Stimulated activated CD4-positive, alpha-beta T cell treated with anti-CD3 and anti-CD28 coated beads, Interleukin-12 subunit alpha, Interleukin-12 subunit beta, amount 100 ng/mL, for 4 hours (primary cell): ENCODE measurements at places on chromosomes 7 and 10.

- DNase-seq: no peak
These were observed at the start of gene CFTR for GRCh38 chr7:117479225-117480054. Gene CFTR (plus strand): TSS chr7:117480025. CDS start chr7:117480095, 70 bp downstream.

GRCh38 chr10:106500925-106501525 lies 663.5 kb downstream of the SORCS1 start:
- DNase-seq: no peak

- no peak for DNase-seq
These were observed 180.5 kb downstream of the HIBADH start for GRCh38 chr7:27482219-27482618.

GRCh38 chr10:80413271-80413996 lies 5.1 kb downstream of the PRXL2A start:
- no peak for DNase-seq

DNA sequence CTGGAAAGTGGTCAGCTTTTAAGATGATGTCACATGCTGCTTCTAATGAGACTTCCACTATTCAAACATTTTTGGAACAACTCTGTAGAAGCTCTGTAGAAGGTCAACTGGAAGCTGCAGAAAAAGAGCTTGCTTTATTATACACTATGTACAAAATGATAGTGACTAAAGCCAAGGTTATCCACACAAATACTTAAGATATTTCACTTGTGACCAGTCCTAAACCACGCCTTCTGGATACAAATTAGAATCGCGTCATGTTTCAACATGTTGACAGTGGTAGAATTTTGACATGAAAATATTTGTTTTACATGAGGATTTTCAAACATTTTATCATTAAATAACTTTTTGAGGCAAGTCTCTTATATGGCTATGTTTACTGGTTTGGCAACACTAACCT lies 499.6 kb upstream of the PHF14 start:
- DNase-seq: no peak

DNA sequence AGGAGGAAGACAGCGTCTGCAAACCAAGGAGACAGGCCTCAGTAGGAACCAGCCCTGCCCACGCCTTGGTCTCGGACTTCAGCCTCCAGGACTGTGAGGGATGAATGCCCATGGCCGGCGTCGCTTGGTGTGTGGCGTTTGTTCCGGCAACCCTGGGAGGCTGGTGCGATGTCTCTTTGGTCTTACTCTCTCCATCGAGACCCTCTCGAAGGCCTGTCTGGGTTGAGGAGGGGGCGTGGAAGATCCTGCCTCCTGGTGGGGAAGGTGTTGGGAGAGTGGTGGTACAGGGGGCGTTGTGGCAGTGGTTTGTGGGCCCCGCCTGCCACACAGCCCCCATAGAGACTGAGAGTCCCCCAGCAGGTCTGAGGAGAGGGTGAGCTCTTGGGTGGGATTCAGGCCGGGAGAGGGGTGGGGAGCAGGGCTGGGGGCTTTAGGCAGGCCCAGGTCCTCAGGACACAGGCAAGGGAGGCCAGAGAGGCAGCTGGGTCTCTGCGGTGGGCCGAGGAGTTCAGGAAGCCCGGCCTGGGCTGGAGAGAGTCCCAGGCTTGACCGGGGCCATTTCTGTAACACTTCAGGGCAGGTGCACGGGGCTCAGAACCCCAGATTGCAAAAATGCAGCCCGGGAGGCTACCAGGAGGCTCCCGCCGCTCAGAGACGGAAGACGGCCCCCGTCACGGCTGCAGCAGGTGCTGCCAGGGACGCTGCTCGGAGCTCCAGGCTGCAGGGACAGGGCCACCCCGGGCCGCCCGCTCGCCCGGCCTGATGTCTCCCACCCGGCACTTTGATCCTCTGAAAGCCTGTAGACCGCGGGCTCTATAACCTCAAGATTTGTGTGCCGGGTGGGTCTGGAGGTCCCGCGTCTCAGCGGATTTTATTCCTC lies 33.8 kb upstream of the PSMG3 start:
- DNase-seq: no peak

DNA sequence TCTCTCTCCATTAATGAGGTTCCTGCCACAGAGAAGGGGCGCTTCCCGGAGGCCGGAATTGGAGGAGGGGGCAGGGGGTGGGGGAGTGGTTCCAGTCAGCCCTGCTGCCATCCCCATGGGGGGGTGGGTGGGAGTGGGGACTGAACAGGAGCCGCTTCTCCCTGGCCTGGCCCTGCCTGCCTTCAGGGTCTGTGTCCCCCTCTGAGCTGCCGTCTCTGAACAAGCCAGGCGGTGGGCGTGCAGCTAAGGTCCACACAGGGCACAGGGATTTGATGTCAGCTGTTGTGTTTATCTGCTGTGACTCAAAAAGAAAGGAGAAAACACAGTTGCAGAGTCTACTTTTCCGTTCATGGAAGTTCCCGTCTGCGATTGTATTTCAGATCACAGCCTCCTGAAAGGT lies 141.5 kb upstream of the PCBD1 start:
- no peak for DNase-seq

DNA sequence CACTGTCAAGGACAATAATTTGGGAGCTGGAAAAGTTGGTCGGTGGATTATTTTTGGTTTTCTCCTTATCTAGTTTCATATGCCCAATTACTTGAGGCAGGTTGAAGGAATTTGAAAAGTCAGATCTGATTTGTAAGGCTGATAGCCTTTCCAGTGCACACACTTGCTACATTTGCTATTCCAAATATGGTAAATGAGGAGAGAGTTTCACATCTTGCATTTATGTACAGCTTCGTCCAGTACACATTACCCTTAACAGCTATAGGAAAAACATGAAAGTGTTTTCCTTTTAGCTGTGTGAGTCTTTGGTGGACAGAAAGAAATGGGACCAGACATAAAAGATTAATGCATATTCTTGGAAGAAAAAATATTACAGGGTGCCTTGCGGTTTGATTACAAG lies 201.8 kb downstream of the CELF2 start:
- DNase-seq: no peak

DNA sequence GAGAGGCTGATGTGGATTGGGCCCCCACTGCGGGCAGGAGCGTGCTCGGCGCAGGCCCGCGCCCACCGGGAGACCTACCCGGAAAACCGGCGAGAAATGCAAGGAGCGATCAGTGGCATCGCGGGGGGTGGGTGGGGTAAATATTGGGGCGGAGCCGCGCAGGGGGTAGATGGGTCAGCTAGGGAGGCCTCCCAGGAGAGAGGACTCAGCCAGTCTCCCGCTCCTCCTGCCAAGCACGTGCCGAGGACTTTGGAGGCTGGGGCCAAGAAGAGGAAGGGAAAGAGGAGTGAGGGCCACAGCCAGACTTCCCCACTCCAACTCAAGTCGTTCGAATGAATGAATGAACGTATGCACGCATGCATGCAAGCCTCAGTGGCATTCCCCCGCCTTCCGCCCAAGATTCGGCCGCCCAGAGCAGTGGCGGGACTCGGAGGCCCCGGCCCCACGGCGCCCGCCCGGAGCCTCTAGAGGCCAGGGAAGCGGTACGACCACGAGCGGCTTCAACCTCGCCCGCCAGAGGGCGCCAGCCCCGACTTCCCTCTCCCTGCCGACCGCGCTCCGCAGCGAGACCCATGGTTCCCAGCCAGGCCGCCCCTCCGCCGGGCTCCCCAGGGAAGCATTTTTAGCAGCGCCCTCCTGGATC lies 3.6 kb downstream of the NPM3 start:
- peak; percentile 88 for DNase-seq

DNA sequence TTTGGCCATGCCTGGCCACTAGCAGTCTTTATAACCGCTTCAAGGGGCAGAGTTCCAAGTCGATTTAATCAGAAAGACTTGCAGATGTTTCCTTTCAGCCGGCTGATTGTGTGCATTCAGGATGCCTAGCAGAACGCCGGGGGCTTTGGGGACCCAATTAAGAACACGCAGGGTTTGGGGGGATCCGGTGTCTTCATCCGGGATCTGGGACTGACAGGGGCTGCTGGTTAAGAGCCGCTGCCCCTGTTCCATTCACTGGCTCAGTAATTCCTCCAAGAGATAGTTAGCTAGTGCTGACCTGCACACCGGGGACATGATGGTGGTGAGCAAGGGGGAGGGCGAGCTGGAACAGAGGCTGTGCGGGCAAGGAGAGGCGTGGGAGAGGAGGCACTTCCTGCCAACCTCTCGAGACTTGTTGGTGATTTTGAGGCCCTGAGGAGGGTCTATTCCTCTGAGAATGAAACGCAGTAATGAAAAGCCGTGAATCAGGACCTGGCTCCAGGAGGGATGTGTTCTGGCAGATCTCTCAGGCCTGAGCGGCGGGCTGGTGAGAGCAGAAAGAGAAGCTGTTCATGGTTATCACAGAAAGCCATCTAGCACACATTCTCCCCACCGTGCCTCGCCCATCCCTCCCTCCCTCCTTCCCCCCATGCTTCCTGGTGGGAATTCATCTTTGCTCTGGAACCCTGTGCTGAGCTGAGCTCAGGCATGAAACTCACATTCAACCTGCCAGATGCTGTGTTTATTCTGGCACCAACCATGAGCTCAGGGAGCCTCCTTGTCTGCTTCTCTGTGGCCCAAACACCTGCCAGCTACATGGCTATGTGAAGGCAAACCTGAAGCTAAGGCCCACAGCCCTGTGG lies 152.0 kb downstream of the CCDC3 start:
- DNase-seq: no peak

DNA sequence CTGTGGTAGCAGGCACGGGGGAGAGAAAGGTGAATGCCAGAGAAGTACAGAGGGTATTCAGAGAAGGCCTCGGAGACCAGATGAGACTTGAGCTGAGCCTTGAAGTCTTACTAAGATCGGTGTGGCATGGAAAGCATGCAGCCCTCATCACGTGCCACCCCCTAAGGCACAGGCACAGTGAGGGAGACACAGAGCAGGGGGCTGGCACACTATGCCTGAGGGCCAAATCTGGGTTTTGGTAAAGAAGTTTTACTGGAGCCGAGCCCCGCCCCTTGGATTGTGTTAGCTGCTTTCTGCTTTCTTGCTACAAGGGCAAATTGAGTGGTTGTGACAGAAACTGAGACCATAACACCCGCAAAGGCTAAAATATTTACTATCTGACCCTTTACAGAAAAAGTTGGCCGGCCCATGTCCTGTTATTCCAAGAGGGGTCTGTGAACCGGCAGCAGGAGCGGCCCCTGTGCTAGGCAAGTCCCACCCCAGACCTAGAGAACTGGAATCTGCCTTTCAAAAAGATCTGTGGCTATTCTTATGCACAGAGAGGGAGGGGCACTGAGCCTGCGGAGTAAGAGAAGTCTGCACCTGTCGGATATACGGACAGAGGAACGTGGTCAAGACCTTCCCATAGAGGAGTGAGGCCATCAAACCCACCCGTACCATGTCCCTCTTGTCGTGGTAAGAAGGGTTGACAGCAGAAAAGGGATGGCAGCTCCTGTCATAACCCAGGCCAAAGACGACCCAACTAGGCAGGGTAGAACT lies 109.3 kb upstream of the RHEB start:
- no peak for DNase-seq

GRCh38 chr10:59036311-59037017 lies 140.0 kb upstream of the PHYHIPL start:
- DNase-seq: no peak

- no peak for DNase-seq
These were observed 54.8 kb upstream of the CALD1 start for GRCh38 chr7:134724606-134725005.

- no peak for DNase-seq
These were observed 55.1 kb downstream of the CYCS start for GRCh38 chr7:25069900-25070443.

DNA sequence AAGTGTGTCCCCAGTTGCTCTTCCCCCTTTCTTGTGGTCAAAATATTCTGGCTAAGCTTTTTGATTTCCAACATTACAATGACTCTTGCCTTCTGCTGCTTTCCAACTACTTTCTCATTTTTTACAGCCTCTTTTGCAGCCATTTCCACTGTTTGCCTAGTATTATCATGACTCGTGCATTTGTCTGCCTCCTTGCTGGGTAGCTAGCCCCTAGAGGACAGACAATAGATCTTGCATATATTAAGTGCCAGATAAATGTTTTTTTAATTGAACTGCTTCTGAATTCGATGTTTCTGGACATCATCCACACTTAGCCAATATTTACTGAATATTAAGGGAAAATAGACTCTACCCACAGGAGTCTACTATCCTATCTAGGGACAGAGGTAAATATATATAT lies 124.5 kb downstream of the POU6F2 start:
- DNase-seq: no peak

- DNase-seq: no peak
These were observed 39.3 kb upstream of the GGCT start for GRCh38 chr7:30543813-30544525.

DNA sequence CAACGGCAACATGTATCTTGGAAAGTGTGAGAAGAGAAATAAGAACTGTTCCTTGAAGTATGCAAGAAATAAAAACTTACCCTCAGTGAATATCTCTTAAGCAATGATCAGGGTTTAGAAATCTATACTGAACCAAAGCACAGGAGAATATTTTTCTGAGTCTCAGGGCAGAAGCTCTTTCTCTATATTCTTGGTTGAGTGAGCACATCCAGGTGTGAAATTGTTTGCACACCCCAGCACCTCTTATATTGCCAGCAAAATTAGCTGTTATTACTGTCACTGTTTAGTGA lies 8.4 kb downstream of the DLX6 start:
- DNase-seq: no peak

DNA sequence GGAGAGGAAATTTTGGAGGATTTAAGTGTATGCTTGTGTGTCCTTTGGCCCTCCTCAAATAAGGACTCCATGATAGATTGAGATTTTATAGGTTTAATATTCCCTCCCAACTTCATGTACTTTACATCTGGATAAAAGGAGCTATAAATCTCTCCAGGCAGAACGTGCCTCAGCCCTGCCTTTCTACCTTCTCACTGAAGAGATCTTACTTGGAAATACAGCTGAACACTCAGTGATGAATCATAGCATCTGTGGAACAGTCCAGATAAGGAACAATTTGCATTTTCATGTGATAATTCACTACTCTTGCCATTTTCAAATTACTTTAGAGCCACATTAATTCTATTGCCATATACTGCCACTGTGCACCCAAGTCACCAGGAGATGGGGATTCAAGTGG lies 364.6 kb upstream of the PODXL start:
- no peak for DNase-seq

- no peak for DNase-seq
These were observed 89.2 kb upstream of the ATP6V0A4 start for GRCh38 chr7:138887085-138887710.

GRCh38 chr7:47809387-47809786 lies 138.9 kb downstream of the PKD1L1 start:
- DNase-seq: no peak

GRCh38 chr10:94344522-94345122 lies 18.1 kb downstream of the NOC3L start:
- no peak for DNase-seq

GRCh38 chr7:81488210-81488609 lies 281.6 kb downstream of the HGF start:
- DNase-seq: no peak

GRCh38 chr10:6542999-6543430 lies 37.1 kb downstream of the PRKCQ start:
- no peak for DNase-seq

DNA sequence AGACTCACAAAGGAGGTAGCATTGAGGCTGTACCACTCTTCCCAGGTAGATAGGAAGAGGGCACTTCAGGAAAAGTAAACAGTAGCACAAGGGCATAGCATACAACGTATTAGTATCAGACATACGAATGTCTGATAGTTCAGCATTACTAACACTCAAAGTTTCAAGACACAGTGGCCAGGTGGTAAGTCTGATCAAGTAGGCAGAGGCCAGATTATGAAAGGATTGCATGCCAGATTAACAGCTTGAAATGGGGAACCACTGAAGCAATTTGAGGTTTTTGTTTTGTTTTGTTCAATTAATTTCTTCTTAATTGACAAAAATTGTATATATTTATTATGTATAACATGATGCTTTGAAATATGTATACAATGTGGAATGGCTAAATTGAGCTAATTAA lies 45.7 kb upstream of the IL6 start:
- DNase-seq: no peak
